ENCODE measurements at places on chromosomes 16 and 17. TPM values are rescaled to one million over a fixed set of nuclear protein-coding genes. Genes with fewer than 3 reads are reported as not detected.
A peak's percentile ranks its signal among the peaks of the same experiment; 100 is the strongest.

RFNG gene
- 37.8 TPM for polyA plus RNA-seq

DNA sequence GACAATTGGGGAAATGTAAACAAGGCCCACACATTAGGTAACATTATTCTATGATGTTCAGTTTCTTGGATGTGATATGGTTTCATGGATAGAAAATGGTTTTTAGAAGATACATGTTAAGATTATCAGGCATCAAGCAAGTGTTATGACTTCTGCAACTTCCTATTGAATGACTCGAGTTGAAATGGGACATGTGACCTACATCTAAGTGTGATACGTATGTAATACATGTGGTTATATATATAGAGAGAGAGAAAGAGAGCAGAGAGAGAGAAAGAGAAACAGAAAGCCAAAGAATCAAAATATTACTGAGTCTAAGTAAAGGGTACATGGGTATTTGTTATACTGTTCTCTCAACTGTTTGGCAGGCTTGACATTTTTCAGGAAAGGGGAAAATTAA lies 1.7 kb downstream of the TMEM170A start:
- peak; percentile 38 for DNase-seq
- H3K27me3 ChIP-seq: no peaks in the 10 kb centered on the region
- H3K27ac ChIP-seq: no peak overlapping the region
- H3K4me1 ChIP-seq: peaks cover 18% of the 10 kb centered on the region
- H3K36me3 ChIP-seq: no peaks in the 10 kb centered on the region

CFAP97D1 gene
- 0.01 TPM for polyA plus RNA-seq

- no peaks in the 10 kb centered on the region for H3K36me3 ChIP-seq
- no peak for DNase-seq
- H3K4me1 ChIP-seq: peaks cover 58% of the 10 kb centered on the region
- peak overlapping the region; percentile 81 for H3K4me3 ChIP-seq
- peaks cover 4% of the 10 kb centered on the region for H3K27me3 ChIP-seq
Observed at GRCh38 chr17:42182927-42183734, 2.1 kb downstream of the HCRT start.

DNA sequence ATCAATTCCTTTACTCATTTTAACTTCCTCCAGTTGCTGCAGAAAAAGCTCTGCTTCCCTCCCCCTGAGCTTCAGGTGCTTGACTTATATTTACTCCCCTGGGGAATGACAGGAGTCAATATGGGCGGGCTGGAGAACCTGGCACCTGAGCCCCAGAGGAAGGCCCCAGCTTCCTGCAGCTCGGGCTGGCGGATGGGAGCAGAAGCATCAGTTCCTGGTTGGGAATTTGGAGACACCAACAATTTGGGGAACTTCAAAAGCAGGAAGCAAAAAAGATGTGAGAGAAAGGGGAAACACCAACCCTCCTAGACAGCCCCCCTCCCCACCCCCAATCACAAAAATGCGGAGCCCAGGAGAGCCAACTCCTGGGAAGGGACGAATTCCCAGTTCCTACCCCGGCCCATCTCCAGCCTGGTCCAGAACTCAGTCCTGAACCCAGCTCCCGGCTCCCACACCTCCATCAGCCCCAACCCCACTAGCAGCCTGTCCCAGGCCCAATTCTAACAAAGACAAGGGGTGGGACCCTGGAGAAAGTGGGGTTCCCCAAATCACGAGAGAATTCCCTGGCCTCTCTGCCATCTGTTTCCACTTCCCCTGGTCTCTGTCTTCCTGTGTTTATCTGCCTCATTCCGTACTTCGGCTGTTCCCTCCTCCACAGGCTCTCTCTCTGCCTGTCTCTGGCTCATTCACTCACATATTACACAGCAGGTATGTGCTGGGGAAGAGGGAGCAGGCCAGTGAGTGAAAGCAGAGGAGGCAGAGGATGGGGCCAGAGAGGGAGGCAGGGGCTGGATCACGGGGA lies 16.2 kb upstream of the ASGR2 start:
- H3K27me3 ChIP-seq: peaks cover 5% of the 10 kb centered on the region
- peak overlapping the region; percentile 98 for H3K27ac ChIP-seq
- H3K4me3 ChIP-seq: no peak overlapping the region

GRCh38 chr16:87723226-87723623 lies 42.6 kb downstream of the KLHDC4 start:
- H3K27ac ChIP-seq: no peak overlapping the region
- DNase-seq: peak; percentile 49
- H3K4me3 ChIP-seq: no peak overlapping the region
- H3K36me3 ChIP-seq: peaks cover 33% of the 10 kb centered on the region
- H3K4me1 ChIP-seq: peaks cover 11% of the 10 kb centered on the region

HBM gene
- polyA plus RNA-seq: 3.2 TPM

MATCAP1 gene
- polyA plus RNA-seq: 9.1 TPM

DNA sequence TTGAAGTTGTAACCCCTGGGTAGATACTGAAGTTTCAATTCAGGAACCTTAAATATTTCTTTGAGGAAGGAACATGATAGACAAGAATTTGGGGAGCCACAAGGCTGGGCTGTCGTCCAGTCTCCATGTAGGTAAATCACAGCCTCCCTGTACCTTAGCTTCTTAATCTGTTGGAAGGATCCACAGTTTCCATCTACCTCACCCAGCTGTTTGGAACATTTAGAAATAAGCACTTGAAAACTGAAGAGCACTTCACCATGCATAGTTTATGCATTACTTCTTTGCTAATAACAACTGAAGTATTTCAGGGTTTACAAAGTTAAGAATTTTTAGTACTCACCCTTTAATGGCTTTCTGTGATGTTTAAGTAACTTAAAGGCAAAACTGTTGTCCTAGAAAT lies 17.2 kb downstream of the TXNDC11 start:
- no peaks in the 10 kb centered on the region for H3K4me1 ChIP-seq
- no peak overlapping the region for H3K27ac ChIP-seq
- peaks cover 7% of the 10 kb centered on the region for H3K36me3 ChIP-seq
- H3K4me3 ChIP-seq: no peak overlapping the region

- no peak for DNase-seq
- no peaks in the 10 kb centered on the region for H3K36me3 ChIP-seq
Observed at GRCh38 chr16:85625053-85625452, 11.9 kb downstream of the GSE1 start.

CPSF4L gene
- polyA plus RNA-seq: not detected

- H3K36me3 ChIP-seq: no peaks in the 10 kb centered on the region
- no peaks in the 10 kb centered on the region for H3K27me3 ChIP-seq
- H3K27ac ChIP-seq: no peak overlapping the region
- H3K4me3 ChIP-seq: no peak overlapping the region
- no peak for DNase-seq
Observed at GRCh38 chr17:65942592-65942991, 249.3 kb downstream of the CEP112 start.

DNA sequence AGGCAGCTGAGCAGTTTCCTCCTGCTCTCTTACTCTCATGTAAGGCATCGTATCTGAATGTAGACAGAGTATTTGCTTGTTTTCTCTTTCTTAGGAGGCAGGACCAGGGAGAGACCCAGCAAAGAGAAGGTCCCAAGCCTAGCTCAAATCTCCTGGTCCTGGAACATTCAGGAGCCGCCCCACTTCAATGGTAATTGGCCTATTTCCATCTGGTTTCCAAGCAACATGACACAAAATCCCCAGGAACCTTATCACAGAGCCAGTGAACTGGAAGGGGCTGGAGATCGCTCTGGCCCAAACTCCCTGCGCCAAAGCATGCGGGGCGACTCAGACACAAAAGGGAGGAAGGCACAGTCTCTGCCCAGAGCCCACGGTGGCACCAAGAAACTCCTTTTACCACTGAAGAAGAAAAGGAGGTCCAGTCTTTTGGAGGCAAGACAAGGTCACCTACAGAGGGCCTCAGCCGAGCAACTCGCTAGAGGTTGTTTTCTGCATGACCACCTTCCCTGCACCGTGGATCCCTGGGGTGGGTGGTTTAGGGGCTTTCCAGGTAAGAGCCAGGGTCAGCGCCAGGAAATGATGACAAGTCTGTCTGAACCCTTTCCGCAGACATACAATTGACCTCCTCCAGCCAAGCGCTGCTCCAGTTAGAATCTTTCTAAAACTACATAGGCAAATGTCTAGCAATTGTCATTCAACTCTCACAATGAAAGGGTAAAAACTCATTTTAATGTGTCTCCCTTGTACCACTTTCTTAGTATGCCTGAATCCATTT lies 394.7 kb downstream of the SOX9 start:
- H3K4me1 ChIP-seq: no peaks in the 10 kb centered on the region
- no peaks in the 10 kb centered on the region for H3K27me3 ChIP-seq
- no peak overlapping the region for H3K4me3 ChIP-seq
- H3K36me3 ChIP-seq: no peaks in the 10 kb centered on the region
- DNase-seq: no peak

- no peaks in the 10 kb centered on the region for H3K36me3 ChIP-seq
- H3K4me3 ChIP-seq: no peak overlapping the region
- H3K27me3 ChIP-seq: no peaks in the 10 kb centered on the region
- DNase-seq: no peak
Observed at GRCh38 chr17:51423421-51424160, 163.2 kb downstream of the UTP18 start.

DNA sequence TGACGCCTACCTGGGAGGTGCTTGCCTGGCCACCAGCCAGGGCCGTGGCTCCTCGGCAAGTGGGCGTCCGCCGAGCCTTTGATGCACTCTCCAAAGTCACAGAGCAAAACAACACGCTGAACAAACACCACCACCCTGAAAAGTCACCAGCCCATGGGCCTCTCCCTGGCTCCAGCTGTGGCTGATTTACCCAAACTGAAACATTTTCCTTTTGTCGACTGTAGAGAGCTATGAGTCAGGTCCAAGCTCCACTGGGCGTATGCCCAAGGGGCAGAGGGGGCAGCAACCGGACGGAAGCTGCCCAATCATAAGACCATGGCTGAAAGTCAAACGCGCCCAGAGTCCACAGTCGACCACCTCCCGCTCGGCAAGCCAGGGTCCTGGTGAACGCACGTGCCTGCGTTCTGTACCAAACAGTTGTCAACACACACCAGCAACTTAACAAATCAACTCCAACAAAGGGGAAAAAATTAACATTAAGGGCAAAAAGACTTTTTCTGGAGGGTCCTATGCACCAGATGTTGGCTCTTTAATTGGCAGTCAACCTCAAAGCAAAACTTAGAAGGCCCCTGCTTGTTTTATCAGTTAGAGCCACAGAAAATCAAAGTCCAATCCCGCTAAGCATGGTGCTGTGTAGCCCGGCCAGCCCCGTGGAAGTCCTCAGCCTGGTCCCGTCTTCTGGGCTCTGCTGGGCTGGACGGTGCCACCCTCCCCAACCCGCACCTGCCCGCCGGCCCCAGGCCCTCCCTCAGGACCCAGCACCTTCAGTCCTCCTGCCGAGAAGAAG lies 47.3 kb downstream of the TBC1D16 start:
- H3K36me3 ChIP-seq: no peaks in the 10 kb centered on the region
- no peak overlapping the region for H3K27ac ChIP-seq
- H3K4me1 ChIP-seq: peaks cover 15% of the 10 kb centered on the region
- no peak for DNase-seq

- no peak overlapping the region for H3K27ac ChIP-seq
- no peaks in the 10 kb centered on the region for H3K4me1 ChIP-seq
- H3K36me3 ChIP-seq: no peaks in the 10 kb centered on the region
- no peaks in the 10 kb centered on the region for H3K27me3 ChIP-seq
Observed at GRCh38 chr17:12983991-12984884, 33.6 kb downstream of the ELAC2 start.

DNA sequence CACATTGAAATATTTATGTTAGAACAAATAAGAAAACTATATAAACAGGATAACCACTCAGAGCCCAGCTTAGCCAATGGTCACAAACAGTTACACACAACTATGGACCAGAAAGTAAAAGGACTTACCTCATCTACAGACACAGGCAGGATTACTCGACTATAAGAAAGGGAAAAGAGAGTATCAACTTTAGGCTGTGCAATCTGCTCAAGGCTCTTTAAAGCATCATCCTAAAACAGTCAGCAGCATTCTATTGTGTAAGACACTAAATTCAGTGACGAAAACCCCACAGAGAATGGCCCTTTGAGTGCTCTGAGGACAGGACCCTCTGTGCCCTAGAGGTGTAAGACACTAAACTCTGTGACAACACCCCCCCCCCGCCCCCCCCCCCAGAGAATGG lies 4.2 kb downstream of the PITPNA start:
- no peak overlapping the region for H3K27ac ChIP-seq
- peaks cover 34% of the 10 kb centered on the region for H3K4me1 ChIP-seq
- no peaks in the 10 kb centered on the region for H3K36me3 ChIP-seq
- no peaks in the 10 kb centered on the region for H3K27me3 ChIP-seq

ABAT gene
- polyA plus RNA-seq: 6.2 TPM

CLEC18C gene
- 0.88 TPM for polyA plus RNA-seq

- H3K27me3 ChIP-seq: no peaks in the 10 kb centered on the region
- DNase-seq: no peak
- H3K36me3 ChIP-seq: no peaks in the 10 kb centered on the region
- H3K4me3 ChIP-seq: no peak overlapping the region
- no peaks in the 10 kb centered on the region for H3K4me1 ChIP-seq
Observed at GRCh38 chr16:26770547-26770946, 296.2 kb upstream of the C16orf82 start.

DNA sequence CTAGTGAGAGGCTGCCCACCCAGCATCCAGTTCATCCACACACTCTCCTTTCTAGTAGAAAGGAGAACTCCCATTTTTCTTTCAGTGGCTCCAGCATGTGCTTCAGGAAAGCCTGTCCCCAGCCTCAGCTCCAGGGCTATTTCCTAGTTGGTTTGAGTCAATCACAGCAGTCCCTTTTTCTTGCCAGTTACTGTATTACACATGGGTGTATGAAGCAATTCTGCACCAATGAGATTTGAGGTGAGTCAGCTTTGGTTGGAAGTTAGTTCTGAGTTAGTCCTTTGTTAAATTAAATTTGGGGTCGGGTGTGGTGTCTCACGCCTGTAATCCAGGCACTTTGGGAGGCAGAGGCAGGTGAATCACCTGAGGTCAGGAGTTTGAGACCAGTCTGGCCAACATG lies 24.8 kb downstream of the RAD51D start:
- peaks cover 6% of the 10 kb centered on the region for H3K4me1 ChIP-seq
- H3K36me3 ChIP-seq: no peaks in the 10 kb centered on the region
- H3K27ac ChIP-seq: no peak overlapping the region
- no peak for DNase-seq
- no peak overlapping the region for H3K4me3 ChIP-seq
- H3K27me3 ChIP-seq: no peaks in the 10 kb centered on the region

OTOP2 gene
- not detected for polyA plus RNA-seq

WNK4 gene
- 0.06 TPM for polyA plus RNA-seq

GRCh38 chr17:80012765-80013741 lies 22.6 kb downstream of the TBC1D16 start:
- H3K27me3 ChIP-seq: no peaks in the 10 kb centered on the region
- no peak for DNase-seq
- no peaks in the 10 kb centered on the region for H3K36me3 ChIP-seq
- no peak overlapping the region for H3K27ac ChIP-seq

SYCE1L gene
- polyA plus RNA-seq: 0.46 TPM

All from B cell (primary cell).